ENCODE measurements at places on chromosomes 4 and X.
A peak's percentile ranks its signal among the peaks of the same experiment; 100 is the strongest.

DNA sequence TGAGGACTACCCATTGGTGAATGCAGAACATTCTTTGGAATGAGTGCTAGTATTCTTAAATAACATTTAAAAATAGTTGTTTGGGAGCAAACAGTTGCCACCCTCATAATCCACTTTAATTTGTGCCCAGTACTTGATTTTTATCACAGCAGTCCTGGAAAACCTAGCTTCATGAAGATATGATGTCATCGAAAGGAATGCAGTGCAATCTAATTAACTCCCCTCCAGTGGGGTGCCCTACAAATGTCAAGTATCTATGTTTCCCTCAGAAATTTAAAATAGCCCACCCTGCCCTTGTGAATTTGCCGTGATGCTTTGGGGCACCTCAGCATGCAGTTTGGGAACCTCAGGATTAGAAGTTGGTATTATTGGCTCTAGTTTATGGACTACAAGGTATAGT, 5.4 kb downstream of the RAB9A start:
- DNase-seq, result no peak

GRCh38 chrX:130529531-130529930, 127.7 kb downstream of the RBMX2 start:
- DNase-seq, result no peak

DNA sequence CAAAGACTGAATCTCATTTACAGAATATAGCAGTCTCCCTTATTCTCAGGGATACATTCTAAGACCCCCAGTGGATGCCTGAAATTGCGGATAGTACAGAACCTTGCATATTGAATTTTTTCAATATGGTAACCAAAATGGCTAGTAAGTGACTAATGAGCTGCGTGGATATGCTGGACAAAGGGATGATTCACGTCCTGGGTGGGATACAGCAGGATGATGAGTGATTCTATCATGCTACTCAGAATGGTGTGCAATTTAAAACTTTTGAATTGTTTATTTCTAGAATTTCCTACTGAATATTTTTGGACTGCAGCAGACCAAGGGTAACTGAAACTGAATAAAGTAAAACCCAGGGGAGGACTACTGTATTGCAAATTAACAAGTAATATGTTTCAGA, 66.7 kb downstream of the STAG2 start:
- DNase-seq, result no peak

- DNase-seq, result peak; percentile 45
Observed at GRCh38 chr4:17030543-17030942, 132.1 kb upstream of the LDB2 start.

- DNase-seq, result no peak
Observed at GRCh38 chr4:154643493-154643892, 31.0 kb upstream of the FGG start.

DNA sequence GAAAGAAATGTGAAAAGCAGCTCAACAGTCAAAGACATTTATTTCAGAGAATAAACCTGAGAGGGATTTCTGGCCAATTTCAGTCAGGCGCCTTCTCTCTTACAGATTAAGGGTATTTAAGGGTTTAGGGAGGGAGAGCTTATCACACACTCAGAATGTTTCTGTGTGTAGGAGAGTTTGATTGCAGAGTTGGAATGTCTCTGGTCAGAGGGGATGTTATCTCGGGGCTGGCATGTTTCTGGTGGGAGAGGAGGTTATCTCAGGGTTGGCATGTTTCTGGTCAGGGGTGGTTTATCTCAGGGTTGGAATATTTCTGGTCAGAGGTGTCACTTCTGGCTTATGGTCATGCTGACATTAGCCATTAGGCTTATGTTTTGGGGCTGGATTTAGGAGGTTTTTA, 1920.5 kb upstream of the PCDH7 start:
- DNase-seq, result no peak

DNA sequence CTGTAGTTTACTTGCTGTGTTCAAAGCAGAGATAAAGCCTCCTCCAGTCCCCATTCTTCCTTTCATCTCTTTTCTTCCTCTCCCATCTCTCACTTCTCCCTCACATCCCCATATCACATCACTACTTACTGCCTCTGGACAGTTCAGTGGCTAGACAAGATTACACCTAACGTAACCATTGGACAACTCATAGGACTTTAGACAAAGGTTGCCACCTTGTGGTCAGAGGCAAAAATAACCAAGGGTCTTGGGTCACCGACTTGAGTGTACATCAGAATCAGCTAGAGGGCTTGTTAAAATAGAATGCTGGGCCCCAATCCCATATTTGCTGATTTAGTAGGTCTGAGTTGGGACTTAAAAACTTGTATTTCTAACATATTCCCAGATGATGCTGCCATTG, 109.3 kb upstream of the DGKK start:
- no peak for DNase-seq

DNA sequence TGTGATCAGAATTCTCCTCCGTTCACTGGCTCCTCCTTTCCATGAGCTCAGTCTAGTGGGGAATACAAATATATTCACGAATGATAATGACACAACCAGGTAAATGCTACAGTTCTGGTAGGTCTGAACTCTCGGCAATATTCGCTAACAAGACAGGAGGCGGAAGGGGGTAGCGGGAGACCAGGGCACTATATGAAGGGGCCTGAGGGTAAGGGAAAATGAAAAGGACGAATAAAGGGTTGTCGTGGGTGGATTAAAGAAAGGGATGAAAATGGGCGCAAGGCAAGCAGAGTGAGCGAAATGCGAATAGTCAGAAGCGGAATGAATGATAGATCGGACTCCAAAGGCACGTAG, 743 bp downstream of the NKAP start:
- no peak for DNase-seq

GRCh38 chr4:3438847-3439180, 3.0 kb upstream of the HGFAC start:
- no peak for DNase-seq

GRCh38 chr4:176123710-176124407, 58.2 kb downstream of the WDR17 start:
- no peak for DNase-seq

DNA sequence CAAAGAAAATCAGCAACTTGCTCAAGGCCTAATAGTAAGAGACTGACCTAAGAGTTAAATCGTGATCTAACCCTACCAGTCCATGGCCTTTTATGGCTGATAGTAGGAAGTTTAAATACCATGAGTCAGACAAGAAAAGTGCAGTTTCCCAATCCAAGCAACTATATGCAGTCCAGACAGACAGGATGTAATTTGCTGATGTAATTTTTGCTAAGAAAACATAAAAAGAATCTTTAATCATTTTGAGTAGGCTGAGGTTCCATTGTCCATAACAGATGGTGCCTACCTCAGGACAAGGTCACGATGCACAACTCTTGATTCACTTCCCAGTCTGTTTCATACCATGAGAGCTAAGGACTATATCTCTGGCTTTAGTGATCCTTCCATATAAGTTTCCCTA, 317.5 kb upstream of the GRIA3 start:
- DNase-seq, result peak; percentile 45

DNA sequence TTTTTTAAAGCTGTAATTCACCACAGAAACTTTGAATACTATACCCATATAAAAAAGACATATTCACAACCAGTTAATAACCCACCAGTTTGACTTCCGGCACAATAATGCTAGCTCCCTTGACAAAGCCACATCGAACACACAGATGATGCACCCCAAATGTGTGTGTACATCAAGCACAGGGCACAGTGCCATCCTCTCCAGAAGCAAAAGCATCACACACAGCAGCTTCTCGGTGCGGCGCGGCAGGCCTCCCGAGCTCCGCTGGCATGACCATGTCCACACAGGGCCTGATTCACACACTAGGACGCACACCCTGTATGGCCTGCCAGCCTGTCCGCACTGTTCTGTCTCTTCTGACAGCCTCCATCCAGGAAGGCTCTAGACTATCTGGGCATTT, 88.0 kb downstream of the LEF1 start:
- DNase-seq, result no peak

DNA sequence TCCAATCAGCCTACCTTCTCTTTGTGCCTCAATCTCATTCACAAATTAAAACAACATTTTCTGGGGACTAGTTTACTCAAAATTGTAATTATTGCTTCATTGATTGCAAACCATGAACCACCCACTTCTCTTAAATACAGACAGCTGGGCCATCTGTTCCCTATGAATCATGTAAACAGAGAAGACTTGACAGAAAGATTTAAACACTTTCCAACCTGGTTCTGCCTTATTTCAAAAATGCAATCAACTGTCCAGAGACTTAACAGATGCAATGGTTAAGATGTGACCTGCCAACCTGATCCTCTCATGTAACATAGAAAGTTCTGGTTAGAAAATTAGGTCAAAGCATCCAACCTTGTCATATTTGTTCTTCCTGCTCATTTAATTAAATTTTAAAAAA, 20.8 kb upstream of the SERTM2 start:
- DNase-seq, result no peak

GRCh38 chrX:22691966-22692565, 307.7 kb upstream of the DDX53 start:
- no peak for DNase-seq

DNA sequence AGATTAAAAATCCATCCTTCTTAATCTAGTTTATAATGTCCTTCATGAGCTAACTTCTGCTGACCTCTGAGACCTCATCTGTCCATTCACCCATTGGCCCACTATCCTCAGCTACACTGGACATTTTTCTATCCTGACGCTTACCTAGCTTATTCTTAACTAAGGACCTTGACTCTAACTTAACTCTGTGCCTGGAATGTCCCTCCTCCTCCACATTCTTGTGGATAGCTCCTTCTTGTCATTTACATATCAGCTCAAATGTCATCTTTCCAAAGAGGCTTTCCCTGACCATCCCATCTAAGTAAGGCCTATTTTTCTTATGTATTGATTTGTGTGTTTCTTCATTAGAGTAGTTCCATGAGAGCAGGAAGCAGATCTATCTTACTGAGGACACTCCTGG, 54.7 kb downstream of the ATXN3L start:
- DNase-seq, result no peak

DNA sequence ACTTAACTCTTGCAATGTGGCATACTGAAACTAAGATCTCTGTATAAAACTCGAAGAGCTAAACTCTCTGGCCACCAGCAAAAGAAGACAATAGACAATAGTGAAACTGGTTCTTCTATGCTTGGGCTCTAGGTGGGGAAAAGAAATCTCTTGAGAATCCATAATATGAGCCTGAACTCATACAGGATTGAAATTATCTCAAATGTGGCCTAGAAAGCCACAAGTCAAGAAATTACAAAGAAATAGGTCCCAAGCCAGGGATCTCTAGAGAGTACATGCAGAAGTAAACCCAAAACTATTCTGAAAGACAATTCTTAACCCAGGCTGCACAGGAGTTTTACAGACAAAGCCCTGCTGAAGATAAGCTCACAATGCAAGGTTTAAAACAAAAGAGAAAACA, 127.4 kb downstream of the ANAPC10 start:
- DNase-seq, result no peak

- no peak for DNase-seq
Observed at GRCh38 chr4:177728361-177729152, 286.3 kb upstream of the AGA start.

DNA sequence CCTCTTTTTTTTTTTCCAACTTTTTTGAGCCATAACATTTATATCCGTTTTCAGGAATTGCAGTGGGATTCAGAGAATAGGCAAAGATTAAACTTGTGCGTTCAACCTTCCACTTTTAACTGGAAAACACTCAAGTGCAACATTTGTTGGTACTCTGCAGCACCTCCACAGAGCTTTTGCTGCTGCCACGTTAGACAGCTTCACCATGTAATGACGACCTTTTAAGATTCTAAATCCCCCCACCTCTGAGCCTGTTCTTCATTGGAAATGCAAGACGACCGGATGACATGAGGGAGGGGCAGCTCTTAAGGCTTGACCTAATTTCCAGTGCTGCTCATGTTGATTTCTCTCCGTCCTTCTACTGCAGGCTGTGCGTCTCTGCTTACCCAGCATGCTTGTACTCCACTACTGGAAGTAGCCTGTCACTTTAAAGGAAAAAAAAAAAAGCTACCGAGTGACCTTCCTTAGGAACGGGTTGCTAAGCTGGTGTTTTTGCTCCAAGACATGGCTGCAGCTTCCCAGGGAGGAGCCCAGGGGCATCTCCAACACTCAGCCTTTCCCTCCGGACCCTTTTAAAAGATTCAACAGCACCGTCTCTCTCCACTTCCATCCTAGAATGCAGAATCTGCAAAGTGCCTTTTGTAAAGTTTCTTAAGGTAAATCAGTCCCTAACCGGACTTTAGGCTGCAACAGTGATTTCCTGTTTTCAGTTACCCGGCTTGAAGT, at the start of gene CC2D2A:
TSS of gene CC2D2A (plus strand) at position 481 of the 726 bp plus-strand sequence. CDS start 6,051 bp downstream, outside the sequence.
- no peak for DNase-seq
